Iris pigment epithelial cell (primary cell): ENCODE measurements at places on chromosomes 16 and 17.
A peak's percentile ranks its signal among the peaks of the same experiment; 100 is the strongest.

GRCh38 chr16:49716339-49716934, 139.5 kb downstream of the ZNF423 start:
- no peak for DNase-seq

- DNase-seq, result peak; percentile 60
These were observed 365.6 kb downstream of the SLC39A11 start for GRCh38 chr17:72726936-72727335.

DNA sequence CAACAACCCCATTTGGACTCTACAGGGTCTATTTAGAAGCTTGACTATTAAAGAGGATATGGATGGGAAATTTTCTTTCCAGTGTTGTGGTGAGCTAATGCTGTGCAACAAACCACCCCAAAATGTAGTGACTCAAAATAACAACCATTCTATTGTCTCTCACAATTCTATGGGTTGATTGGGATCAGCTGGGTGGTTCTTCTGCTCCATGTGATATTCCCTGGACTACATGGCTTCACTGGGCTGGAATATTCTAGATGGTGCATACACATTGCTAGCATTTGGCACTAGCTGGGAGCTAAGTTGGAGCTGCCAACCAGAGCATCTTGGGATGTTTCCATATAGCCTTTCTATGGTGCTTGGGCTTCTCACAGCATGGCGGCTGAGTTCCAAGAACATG, 30.2 kb downstream of the SLC6A2 start:
- no peak for DNase-seq

- no peak for DNase-seq
These were observed 75.0 kb upstream of the WSB1 start for GRCh38 chr17:27218719-27219488.

GRCh38 chr17:43550754-43551153, 4.6 kb upstream of the ETV4 start:
- DNase-seq, result no peak

DNA sequence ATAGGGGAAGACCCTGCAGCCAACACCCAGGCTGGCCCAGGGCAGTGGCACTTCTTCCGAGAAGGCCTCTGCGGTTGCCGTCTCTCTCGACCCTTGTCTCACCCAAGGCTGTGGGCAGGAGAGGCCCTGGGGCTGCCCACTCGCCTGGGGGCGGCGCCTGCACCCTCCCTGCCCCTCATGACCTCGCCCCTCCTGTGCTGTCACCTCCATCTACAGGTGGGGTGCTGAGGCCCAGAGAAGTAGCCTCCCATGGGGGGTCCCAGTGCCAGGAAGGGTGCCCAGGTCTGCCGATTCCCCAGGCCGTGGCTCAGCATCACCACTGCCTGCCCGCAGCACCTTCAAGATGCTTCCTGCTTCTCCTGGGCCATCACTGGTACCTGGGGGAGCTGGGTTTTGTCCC, 992 bp downstream of the NLRC3 start:
- DNase-seq, result no peak

DNA sequence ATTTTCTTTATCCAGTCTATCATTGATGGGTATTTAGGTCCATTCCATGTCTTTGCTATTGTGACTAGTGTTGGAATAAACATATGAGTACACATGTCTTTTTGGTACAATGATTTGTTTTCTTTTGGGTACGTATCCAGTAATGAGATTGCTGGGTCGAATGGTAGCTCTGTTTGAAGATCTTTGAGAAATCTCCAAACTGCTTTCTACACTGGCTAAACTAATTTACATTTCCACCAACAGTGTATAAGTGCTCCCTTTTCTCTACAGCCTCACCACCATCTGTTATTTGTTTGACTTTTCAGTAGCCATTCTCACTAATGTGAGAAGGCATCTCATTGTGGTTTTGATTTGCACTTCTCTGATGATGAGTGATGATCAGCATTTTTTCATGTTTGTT, 103.7 kb downstream of the GOSR1 start:
- DNase-seq, result peak; percentile 31

- no peak for DNase-seq
These were observed 19.9 kb upstream of the ITPRIPL2 start for GRCh38 chr16:19093631-19094541.

- no peak for DNase-seq
These were observed 3.1 kb upstream of the SERPINF1 start for GRCh38 chr17:1758807-1759206.
